ENCODE measurements at places on chromosomes 6 and 20.

- no peak for DNase-seq
Measured at GRCh38 chr6:3405679-3406078, 51.2 kb downstream of the SLC22A23 start.

GRCh38 chr6:146879406-146880117, 280.8 kb downstream of the ADGB start:
- DNase-seq = no peak

DNA sequence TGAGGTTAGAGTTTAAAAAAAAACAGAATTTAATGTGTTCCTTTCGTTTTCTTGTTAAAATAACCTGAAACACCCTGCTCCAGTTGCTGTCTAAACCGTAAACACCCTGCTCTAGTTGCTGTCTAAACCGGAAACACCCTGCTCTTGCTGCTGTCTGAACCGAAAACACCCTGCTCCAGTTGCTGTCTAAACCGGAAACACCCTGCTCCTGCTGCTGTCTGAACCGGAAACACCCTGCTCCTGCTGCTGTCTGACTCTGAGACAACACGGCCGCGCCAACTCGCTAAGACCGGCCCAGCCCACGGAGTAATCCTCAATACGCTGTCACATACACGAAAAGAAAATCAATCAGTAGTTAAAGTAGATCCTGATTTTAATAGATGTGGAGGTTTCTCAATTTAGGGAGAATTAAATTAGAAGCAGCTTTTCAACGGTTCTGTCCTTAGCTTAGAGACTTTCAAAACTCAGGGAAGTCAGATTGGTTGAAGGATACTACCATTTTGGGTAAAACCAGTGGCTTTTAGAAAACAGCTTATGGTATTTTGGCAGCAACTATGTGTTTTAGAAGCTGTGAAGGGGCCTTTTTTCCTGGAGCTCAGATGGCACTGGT, 98.3 kb downstream of the RAMACL start:
- DNase-seq = no peak

DNA sequence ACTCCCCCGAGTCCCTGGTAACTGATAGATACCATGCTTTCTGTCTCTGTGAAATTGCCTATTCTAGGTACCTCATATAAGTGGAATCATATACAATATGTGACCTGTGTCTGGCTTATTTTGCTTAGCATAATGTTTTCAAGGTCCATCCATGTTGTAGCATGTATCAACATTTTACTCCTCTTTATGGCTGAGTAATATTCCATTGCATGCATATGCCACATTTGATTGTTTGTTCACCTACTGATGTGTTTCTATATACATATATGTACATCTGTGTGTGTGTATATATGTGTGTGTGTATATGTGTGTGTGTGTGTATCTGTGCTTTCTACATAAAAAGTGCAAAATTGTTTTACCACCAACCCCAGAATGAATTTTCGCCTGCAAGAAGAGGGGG, 119.1 kb downstream of the ADAT2 start:
- no peak for DNase-seq

DNA sequence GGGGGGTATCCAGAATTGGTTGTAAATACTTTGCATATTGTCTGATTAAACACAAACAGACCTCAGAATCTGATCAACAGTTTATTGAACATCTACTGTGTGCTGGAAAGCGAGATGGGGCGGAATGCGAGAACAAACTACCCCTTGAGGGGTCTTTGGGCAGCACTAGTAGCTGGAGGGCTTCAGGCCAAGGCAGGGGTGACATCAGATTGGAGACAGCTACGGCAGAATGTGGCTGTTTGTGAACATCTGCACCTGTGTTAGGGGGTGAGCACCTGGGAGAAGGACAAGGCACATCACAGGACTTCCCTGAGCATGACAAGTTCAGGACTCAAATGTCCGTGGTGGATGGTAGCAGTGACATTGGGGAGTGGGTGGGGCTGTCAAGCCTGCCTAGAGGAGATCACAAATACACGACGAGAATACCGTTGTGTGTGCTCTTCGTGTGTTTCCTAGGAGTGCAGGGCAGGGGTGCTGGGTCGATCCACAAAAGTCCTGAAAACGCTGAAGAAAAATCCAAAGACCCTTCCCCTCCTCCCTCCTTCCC, 59.5 kb downstream of the SRC start:
- no peak for DNase-seq

DNA sequence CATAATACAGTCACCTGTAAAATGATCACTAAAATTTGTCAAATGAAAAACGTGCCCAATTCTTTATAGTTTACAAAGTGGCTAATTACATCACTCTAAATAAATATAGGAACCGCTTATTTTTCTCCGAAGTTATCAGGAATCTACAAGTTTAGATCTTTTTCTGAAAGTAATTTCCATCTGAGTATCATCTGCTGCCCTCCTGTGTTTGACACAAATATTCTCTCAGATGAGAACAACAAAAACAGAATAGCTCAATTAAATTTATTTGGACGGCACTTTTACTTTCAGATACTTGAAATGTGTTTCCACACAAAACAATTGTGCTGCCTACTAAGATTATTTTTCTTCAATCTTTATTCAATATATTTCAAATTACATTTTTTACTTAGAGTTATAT, 5.0 kb downstream of the SF3B5 start:
- DNase-seq = no peak

DNA sequence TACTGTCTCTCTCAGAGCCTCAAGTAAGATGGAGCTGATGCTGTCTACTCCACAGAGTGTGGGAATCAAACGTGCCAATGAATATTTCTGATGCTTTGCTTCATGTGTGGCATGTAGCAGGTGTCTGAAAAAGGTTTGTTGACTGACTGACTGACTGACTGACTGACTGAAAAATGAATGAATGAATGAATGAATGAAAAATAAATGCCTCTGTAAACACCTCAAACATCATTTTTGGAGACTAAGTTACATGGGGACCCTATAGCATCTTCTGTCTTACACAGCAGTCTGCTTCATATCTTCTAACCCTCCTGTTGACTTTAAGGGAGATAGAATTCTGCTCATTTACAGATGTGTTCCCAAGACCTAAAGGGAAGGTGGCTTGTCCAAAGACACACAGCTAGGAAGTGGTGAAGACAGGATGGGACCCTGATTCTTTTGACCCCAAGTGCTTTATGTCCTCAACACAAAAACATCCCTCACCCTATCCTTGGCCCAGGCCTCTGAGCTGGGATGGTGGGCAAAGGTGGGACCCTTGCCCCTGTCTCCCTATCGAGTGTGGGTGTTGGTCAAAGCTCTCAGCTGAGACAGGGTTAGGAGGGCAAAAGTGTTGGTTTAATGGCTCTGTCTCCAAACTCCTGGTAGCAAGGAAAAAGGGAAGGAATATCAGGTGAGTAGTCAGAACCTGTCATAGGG, 104.4 kb downstream of the TOX2 start:
- DNase-seq = no peak

DNA sequence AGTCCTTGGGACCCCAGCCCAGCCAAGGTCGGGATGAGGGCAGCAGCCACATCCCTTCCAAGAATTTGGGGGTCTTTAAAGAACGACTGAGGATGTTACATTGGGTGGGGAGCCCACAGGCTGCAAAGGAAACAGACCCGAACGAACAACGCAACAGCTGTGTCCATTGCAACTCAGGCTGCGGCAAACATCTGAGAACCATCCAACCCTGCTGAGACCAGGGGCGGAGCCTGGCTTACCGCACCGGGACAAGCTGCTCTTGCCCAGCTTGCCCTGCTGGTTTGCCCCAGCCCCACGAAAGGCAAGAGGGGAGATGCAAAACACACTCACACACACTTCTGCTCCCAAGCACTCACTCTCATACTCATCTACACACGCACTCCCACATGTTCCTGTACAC, 21.5 kb upstream of the TAF4 start:
- DNase-seq = no peak

DNA sequence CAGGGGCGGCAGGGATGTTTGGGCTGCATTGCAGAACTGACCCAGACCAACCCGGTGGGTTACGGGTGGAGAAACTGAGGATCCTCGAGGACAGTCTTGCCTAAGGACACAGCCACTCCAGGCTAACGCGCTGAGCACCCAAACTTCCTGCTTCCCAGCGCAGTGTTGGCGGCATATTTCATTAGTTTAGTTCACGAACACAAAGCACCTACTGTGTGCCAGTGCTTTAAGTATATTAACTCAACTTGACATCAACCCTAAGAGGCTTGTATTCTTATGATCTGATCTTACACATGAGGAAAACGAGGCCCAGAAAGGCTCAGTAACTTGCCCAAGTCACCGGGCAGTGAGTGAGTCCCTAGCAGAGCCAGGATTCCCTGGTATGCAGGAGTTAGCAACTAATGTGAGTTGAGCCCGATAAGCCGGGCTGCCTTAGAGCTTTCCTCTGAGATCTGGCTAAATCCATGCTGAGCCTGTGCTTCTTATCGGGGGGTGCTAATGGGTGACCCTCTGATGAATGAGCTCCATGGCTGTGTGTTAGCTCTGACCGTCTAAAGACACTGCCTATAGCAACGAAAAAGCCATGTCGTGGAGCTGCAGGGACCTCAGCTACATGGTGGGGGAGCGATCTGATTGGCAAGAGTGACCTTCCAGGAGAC, 92.7 kb downstream of the CD40 start:
- DNase-seq = no peak

All from RPMI7951 (cell line).